Spleen (tissue), 13 donors: ENCODE measurements at places on chromosomes 12 and 14. TPM values are rescaled to one million over a fixed set of nuclear protein-coding genes. Genes with fewer than 3 reads are reported as not detected.

DNA sequence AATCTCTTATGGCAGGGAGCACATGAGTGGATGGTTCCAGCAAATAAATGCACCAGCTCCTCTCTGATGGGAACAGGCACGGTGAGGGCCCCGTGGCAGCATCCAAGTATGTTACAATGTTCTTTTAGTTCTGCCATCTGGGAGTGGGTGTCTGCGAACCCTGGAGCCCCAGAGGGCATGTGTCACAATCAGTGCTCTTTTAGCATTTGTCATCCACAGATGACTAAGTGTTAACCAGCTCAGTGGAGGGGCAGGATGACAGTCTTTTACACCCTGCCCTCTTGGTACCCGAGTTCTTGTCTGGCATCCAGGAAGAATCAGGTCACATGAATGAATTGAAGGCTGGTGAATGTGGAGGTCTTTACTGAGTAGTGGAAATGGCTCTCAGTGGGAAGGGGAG lies 560.4 kb upstream of the FLRT2 start:
- no peak for DNase-seq

GRCh38 chr12:92408072-92408900 lies 262.6 kb upstream of the BTG1 start:
- DNase-seq = no peak

DNA sequence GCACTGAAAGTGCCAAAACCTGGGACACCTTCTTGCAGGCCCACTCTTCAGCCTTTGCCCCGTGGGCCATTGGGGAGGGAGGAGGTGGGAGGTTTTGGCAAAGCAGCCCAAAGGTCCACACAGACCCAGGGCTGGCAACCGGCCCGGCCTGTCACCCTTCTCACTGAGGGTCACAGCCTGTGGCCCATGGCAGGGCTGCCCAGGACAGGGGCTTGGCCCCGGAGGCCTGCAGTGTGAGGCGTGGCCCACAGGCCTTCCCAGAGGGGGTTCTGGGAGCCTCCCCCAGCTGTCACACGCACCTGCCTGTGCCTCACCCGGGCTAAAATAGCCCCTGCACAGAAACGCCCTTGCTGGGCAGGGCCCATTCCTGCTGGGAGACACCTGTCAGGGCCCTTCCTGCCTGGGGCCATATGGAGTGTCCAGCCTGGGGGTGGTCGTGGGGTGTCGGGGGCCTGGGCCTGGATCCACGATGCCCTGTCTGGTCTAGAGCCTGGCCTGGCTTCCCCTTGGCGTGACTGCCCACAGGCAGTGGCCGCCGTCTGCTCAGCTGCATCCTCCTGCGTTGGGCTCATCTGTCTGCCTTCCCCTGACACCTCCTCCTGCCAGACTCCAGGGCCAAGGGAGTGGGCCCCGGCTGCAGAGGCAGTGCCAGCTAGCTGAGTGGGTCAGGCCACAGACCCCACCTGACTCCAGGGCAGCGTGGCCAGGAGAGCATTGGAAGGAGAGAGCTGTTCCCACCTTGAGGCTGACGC lies 19.2 kb downstream of the PACS2 start:
- DNase-seq = peak; percentile 56

FOXN4 gene
- not detected for total RNA-seq

GRCh38 chr14:75259510-75259855 lies 19.1 kb upstream of the FOS start:
- no peak for DNase-seq

- DNase-seq = no peak
Measured at GRCh38 chr14:50340963-50341362, 28.8 kb downstream of the DMAC2L start.

GRCh38 chr12:57385586-57385985 lies 45.3 kb downstream of the R3HDM2 start:
- DNase-seq = no peak

GRCh38 chr14:59274991-59275391 lies 86.5 kb downstream of the DAAM1 start:
- DNase-seq = peak; percentile 69

DNA sequence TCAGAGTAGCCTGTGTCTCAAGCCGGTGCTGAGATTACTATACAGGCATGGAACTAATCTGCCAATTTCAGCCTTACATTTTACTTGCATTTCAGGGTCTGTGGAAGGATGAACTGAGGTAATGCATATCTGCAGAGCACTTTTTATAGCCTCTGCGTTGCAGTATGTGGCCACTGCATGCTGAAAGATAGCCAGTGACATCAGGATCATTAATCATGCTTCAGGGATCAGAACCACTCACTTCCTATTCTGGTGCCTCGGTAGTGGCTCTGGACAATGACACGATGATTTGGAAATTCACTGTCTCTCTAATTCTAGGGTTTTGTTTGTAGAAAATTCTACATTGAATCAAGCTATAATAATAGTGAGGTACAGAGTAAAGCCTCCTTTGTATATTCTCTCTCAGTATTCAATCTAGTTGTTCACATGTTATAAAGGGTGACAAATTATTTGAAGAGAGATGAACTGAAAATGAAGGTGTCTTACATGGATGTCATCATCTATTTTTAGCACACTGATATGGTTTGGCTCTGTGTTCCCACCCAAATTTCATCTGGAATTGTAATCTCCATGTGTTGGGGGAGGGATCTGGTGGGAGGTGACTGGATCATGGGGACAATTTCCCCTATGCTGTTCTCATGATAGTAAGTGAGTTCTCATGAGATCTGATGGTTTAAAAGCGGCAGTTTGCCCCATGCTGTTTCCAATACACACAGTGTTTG lies 554.3 kb upstream of the MIS18BP1 start:
- no peak for DNase-seq

- no peak for DNase-seq
Measured at GRCh38 chr14:24806061-24806678, 172.2 kb upstream of the GZMB start.

DNA sequence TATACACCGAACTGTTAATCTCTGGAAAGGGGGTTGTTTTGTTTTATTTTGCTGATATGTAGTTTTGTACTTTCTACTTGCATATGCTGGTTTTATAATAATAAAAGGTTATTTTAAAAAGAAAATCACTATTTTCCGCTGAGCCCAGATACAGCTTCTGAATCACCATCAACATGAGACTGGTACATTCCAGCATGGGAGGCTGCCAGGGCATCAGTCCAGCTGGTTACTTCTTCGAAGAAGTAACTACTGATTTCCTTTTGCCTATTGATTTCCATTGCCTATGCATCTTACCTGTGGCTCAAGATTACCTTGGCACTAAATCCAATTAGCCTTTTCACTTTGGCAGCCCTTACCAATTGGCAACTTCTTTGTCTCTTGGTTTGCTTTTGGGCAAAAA lies 11.7 kb upstream of the OSBPL8 start:
- DNase-seq = no peak

DNA sequence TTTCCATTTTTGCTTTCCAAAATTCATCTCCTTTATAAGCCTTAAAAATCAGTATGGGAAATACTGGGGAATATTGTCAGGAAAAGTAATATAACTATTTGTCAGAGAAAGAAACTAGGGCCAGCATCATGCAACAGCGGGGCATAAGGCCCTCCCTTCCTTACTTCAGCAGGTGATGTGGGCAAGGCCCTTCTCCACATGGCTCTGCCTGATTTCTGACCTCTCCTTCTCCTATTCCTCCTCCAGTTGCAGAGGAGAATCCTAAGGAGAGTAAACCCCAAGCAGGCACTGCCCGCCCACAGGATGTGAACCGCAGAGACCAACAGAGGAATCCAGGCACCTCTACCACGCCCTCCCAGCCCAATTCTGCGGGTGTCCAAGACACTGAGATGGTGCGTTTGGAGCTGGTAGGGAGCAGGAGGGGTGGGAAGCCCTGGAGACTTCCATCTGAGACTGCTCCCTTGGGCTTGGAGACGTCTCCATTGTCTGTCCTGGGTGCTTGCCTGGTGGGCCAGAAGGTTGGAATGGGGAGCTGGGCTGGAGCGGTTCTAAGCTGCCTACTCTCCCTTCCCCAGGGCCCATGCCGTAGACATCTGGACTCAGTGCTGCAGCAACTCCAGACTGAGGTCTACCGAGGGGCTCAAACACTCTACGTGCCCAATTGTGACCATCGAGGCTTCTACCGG lies 2.7 kb upstream of the SOAT2 start:
- DNase-seq = no peak

- no peak for DNase-seq
Measured at GRCh38 chr14:75393794-75394193, 34.0 kb upstream of the JDP2 start.

GRCh38 chr14:56299306-56299984 lies 181.2 kb downstream of the PELI2 start:
- no peak for DNase-seq

- no peak for DNase-seq
Measured at GRCh38 chr14:79256380-79256779, 954.9 kb downstream of the DIO2 start.

DNA sequence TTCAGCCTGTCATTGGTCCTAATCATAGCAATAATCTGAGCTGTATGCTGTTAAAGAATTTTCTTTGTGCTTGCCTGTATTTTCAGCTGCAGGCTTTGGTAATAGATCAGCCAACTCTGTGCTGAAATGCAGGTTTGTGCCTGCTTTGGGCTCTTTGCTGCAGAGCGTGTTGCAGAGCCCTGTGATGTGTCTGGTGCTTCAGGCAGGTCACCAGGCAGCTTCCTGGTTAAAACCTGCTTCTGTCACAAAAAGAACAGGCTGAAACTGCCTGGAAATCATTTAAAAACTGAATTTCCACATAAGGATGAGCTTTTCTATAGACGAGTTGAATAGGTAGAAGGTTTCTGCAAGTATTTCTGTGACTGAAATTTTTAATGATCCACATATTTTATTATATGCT lies 3.1 kb downstream of the DIP2B start:
- no peak for DNase-seq
